Activated CD4-positive, alpha-beta T cell treated with anti-CD3 and anti-CD28 coated beads for 24 hours (primary cell): ENCODE measurements at places on chromosomes 12 and 14.

DNA sequence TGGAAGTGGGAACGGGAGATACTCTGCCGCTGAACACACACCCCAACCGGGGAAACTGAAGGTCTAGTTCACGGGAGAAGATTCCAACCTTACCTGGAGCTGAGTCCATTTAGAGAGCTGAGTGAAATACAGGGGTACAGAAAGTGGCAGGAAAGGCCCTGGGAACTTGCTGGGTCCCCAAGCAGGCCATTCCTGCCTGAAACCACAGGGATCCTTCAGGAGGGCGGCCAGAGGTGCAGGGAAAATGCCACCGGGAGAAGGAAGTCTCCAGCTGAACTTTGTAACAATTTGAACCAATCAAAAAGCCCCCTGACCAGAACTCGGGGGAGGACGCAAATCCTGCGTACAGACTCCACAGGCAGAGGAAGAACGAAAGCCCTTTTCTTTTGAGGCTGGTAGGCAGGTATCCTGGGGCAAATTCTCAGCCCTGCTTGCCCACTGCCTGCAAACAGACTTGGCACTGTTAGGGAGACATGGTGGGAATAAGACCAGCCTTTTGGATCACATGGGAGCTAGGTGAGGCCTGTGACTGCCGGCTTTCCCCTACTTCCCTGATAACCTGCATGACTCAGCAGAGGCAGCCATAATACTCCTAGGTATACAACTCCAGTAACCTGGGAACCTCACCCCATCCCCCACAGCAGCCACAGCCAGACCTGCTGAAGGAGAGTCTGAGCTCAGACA is 170.9 kb downstream of the SEC23A start:
- DNase-seq = no peak

DNA sequence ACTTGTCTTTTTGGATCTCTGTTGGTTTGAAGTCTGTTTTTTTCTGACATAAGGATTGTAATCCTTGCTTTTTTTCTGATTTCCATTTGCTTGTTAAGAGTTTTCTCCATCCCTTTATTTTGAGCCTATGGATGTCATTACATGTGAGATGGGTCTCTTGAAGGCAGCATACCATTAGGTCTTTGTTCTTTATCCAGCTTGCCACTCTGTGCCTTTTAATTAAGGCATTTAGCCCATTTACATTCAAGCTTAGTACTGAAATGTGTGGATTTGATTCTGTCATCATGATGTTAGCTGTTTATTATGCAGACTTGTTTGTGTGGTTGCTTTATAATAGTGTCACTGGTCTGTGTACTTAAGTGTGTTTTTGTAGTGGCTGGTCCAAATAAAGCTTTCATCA is 100.0 kb downstream of the CCDC91 start:
- DNase-seq = no peak

- DNase-seq = no peak
These were observed 467.8 kb downstream of the MDGA2 start for GRCh38 chr14:47207617-47208016.

DNA sequence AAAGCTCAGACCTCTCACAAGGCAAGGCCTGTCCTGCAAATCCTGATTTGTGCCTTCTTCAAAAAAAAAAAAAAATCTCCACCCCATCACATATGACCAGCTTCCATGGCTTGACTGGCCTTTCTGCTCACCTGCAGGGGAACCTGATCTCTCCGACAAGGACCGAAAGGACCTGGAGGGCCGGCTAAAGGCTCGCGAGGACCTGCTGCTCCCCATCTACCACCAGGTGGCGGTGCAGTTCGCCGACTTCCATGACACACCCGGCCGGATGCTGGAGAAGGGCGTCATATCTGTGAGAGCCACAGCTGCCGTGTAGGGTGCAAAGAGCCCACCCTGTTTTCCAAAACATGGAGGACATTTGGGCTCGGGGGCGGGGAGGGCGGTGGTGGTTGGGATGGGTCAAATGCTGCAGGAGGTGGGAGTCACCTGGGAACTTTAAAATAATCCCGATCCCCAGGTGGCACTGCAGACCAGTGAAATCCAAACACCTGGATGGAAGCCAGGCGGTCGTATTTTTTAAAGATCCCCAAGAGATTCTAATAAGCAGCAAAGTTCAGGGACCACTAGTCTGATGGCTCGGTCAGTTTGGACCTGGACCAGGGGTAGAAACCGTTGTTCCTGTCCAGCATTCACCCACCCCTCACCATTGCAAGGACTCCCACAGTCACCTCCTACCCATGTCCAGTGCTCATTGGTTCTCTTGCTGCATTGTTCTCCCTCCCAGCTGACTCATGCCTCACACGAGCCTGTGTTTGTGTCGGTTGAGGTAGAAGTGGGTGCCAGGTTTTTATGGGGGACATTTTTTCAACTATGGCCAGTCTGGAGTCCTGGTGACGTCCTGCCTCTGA is 44.8 kb downstream of the FOXN4 start:
- peak; percentile 16 for DNase-seq

DNA sequence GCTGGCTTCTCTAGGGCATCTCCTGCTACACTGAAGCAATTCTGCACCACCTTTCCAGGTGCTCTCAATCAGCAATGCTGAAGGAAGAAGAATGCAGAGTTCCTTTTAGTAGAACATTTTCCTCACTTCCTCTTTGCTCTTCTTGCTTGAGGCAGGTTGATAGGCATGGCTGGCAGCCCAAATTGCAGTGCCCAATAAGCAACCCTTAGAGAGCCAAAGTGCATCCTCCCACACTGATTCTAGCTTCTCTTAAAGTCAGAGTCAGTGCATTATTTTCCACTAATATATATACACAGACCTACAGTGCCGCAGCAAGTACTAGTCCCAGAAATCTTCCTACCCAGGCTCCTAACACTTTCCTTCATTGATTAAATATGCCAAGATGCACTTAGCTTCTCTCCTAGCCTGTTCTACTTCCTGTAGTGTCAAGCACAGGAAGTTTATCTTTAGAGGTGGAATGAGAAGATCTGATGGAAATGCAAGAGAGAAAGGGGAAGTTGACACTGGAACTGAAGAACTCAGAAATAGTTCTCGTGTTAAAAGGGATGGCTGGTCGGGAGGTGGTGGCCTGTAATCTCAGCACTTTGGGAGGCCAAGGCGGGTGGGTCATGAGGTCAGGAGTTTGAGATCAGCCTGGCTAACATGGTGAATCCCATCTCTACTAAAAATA is 132.7 kb downstream of the SSPN start:
- no peak for DNase-seq

- no peak for DNase-seq
These were observed 1.4 kb downstream of the KRT5 start for GRCh38 chr12:52518574-52519386.

GRCh38 chr12:47848853-47849252 is 29.1 kb upstream of the HDAC7 start:
- no peak for DNase-seq

DNA sequence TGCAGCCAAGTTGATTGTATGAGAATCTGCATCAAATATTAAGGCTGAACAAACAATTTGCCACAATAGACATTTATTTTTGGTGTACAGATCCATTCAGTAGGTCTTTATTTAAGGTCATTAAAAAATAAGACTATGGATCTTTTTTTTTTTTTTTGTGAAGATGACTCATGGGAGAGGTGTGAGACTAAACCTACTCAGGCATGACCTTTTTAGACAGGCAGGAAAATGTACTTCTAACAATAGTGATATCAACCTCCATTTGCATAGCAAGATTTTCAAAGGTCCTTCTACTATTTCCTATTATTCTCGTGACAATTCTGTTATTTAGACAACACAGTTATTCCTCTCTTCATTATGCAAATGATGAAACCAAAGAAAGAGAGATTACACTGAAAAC is 39.9 kb upstream of the PTPRR start:
- no peak for DNase-seq

DNA sequence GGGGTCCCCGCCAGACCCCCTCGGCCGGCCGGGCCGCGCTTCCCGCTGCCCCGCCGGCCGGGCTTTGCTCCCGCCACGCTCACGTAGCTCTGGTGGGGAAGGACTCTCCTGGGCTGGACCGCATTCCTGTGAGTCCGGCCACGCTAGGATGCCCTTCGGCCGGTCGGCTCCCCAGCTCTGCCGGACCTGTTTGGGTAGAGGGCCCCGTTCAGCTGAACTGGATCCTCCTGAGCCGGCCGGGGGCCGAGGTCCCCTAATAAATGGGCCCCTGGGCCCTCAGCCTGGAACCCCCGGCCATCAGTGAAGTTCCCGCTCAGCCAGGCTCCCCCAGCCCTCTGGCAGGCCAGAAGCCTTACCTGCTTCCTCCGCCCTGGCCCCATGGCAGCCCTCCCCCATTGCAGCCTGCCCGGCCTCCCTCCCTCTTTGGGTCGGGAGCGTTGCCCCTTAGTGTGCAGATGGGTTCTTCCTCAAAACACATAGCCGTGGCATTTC is 593 bp downstream of the UNC119B start:
- no peak for DNase-seq

GRCh38 chr12:94386422-94386821 is 73.2 kb downstream of the CEP83 start:
- DNase-seq = no peak

GRCh38 chr12:101592448-101592847 is 2.3 kb upstream of the MYBPC1 start:
- no peak for DNase-seq

DNA sequence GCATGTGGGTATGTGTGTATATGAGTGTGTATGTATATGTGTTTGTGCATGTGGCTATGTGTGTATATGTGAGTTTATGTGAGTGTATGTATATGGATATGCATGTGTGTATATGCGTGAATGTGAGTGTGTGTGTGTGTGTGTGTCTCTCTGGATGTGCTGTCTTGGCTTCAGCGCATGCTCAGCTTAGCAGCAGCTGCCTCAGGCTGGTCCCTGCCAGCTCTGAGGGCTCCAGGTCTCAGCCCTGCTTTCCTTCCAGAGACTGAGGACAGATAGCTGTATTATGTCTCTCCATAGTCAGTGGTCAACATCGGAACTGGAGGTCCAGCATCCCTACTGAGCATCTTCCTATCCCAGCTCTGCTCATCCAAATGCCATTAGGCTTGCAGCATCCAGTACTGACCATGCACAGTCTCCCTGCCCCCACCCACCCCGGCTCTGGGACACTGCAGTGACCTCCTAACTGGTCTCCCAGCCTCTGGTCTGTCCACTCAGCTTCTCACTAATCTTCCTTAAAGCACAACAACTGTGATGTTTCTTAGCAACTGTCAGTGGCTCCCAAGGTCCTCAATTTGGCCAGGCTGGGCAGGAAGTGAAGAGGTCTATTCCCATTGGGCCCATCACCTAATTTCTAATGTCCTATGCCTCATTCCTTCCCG is 22.8 kb downstream of the FAIM2 start:
- DNase-seq = no peak

DNA sequence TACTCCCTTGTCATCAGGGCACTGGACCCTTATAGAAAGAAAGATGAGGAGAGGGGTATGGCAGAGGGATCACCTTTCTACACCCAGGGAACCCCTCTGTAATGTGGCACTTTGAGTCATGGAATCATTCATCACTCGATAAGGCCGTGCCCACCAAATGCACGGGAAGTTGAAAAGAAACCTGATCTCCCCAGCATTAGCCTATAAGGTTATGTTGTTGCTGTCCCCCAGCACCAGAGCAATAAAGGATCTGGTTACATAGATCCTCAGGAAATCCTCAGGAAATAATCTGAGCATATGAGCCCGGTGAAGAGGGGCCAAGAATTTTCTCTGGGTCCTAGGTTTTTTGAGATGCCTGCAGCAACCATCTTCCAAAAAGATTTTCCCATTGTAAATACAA is 148.8 kb upstream of the CRY1 start:
- DNase-seq = no peak

DNA sequence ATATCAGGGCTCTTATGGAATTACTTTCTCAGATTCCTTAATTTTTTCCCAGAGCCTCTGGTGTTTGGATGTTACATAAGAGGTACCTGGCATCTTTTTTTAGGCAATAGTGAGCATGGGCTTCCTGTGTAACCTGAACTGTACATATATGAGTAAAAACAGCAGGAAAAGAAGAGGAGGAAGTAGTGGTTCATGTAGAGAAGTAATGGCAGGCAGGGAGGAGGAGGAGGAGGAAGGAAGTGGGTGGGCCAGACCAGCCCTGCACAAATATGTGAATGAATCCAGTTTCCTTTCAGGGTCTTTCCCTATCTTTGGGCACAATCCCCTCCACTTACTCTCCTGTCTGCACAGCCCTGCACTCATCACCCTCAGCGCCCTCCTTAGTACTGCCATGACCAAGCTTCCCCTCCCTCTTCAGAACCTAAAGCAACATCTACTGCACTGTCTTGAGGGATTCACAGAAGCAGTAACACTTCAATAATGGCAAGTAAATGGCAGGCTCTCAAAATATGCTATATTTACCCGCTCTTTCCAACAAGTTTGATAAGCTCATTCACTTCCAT is 40.9 kb upstream of the GSG1 start:
- DNase-seq = no peak

DNA sequence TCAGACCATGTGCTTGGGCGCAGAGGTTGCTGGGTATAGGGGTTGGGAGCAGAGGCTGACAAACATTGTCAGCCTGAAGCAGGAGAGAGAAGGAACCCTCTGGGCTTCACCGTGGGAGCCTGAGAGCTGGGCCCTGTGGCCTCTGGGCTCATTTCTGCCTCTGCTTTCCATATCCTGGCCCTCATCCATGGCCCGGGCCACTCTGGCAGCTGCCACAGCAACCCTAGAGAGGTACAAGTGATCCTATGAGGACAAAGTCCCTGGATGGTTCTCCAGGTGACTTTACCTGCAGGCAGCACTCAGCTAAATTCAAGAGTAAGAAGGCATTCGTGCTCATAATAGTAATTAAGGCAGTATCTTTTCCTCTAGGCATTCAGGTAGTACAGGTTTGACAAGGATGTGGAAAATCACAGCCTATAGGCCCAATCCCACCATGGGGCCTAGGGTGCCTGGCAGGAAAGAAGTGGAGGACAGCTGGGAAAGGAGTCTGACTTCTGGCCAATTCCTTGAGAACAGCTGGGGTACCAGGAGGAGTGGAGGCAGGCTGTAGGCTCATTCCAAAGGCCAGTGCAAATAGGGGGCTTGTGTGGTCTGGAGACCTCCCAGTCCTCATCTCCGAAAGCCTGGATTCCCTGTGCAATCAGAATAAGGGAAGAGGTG is 3.6 kb upstream of the TTC7B start:
- DNase-seq = no peak

DNA sequence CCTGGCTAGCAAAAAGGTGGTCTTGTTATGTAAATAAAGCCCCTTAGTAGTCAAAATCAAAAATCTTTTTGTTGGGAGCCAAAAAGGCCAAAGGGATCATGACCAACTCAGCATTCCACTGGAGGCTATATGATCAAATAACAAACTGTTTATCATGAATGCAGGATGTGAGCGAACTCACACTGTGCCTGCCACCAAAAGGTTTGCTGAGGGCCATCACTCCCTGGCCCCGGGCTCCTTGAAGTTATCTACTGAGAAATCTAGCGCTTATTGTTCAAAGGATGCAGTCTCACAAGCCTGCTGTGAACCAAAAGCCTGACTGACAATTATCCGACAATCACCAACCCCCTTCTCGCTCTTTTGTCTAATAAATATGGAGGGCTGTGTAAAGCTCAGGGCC is 107.2 kb upstream of the DDHD1 start:
- DNase-seq = no peak

- no peak for DNase-seq
These were observed 58.7 kb downstream of the SUSD6 start for GRCh38 chr14:69670093-69670492.
